ENCODE measurements at places on chromosomes 12 and 14.

DNA sequence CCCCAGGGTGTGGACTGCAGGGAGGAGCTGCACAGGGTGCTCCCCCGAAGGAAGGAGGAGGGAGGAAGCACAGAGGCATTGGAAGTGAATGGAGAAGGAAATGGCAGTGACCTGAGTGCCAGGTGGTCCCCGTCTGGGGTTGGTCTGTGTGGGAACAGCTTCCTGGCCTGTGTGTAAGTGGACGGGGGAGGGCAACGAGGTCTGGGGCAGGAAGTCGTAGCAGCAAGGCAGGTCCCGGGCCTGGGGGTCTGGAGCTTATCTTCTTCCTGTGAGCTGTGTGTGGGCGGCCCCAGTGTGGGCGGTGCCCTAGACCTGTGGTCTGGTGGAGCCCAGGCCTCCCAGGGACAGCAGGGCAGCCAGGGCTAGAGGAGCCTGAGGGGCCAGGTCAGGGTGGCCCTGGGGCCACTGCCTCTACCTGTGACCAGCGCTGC, 382.1 kb downstream of the TMEM121 start:
- no peak for DNase-seq

DNA sequence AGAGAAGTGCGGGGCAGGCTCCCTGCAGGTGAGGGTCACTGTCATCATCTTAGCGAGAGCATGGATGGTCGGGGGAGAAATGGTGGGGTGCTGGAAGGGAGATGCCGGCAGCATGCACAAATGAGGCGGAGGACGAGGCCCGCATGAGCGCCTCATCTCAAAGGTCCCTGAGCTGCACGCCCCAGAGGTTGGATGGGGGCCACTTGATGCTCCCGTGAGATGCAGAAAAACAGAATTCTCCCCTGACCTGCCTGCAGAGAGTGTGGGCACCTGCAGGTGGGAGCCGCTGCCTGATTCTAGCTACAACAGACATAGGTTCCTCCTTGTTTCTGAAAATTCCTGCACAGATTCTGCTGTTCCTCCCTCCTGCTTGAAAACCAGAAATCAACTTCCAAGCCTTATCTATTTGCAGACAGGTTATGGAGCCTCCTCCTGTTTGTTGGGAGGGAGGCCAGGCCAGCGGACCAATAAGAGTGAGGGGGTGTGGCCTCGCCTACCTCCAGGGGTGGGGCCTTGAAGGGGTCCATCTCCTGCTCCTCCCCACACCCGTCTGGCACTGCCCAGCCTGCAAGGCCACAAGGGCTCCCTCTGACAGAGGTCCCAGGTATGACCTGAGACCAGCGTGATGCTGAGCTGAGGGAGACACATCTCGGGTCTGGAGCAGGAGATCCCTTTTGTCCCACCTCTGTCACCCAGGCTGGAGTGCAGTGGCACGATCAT, 67.2 kb downstream of the KDM2B start:
- no peak for DNase-seq

DNA sequence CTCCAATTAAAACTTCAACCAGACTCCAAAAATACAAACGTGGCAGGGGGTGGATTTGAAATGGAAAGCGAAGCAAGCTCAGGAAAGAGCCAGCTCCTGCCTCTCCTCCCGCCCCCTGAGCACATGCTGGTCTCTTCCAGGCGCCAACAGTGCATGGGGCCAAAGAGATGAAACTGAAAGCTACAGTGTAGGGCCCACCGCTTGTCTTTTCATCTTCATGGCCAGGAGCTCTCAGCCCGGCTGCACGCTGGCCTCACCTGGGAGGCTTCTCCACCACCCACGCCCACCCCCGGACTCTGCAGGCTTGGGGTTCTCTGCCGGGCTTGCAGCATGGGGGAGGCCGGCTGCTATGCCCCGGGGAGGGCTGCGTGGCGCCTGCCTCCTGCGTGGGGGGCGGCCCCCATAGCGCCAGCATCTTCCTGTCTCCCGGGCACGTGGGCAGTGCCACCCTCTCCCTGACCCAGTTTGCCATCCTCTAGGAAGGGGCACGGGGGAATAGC, 2.0 kb downstream of the RIMBP2 start:
- no peak for DNase-seq

DNA sequence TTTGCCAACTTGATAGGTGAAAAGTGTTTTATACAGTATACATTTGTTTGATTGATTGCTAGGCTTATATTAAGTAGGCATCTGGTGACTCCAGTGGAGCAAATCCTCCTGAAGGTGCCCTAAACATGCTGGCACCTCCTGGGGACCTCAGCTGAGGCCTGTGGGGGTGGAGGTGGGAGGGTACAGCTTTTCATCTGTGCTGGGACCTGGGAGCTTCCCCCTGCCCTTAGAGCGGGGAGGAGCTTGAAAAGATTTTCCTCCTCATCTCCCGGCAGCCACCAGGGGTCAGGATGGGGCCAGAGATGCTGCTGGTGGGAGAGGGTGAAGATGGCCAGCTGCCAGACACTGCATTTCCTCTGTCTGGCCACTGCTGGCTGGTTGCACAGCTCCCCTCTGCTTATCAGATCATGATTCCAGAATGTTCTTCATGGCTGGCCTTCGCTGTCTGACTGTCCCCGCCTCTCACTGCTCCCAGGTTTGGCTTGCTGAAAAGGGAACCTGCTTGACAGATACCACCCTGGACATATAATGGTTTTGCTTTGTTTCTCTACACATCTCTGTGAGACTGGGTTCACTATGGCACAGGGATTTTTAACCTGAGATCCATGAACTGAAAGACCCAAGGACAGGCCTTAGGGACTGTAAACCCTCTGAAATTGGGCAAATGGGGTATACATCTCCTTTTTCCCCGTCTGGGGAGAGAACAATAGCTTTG, 10.5 kb upstream of the JPH4 start:
- DNase-seq: peak; percentile 64

- DNase-seq: no peak
Observed at GRCh38 chr12:52523824-52524223, 3.6 kb upstream of the KRT5 start.
